Fibroblast of villous mesenchyme (primary cell): ENCODE measurements at places on chromosomes 16 and 17. TPM values are rescaled to one million over a fixed set of nuclear protein-coding genes. Genes with fewer than 3 reads are reported as not detected.

- peak; percentile 74 for DNase-seq
These were observed 470 bp downstream of the MLYCD start for GRCh38 chr16:83899272-83899897.

DNA sequence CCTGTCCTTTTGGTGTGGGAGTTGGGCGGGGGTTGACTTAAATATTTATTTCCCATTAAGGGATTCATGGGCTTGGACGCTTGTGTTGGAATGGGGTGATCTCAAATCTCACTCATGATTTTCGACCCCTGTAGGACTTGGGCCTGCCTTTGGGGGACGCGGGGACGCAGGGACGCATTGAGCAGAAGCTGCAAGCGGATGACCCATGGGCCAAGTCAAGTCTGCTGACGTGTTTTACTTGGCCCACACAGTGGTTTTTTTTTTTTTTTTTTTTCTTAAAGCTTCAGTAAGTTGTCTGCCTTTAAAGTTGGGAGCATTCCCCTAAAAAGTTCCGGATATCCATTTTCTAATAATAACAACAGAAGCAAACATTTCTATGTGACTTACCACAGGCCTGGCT lies 28.9 kb downstream of the CMIP start:
- no peak for DNase-seq

C17orf67 gene
- total RNA-seq = 0.64 and 0.86 TPM in 2 replicates

- no peak for DNase-seq
These were observed 37.9 kb downstream of the MPRIP start for GRCh38 chr17:17080181-17080631.

- no peak for DNase-seq
These were observed 63.9 kb downstream of the RTN4RL1 start for GRCh38 chr17:1961189-1961588.

- DNase-seq = peak; percentile 59
These were observed 187.4 kb upstream of the IRX6 start for GRCh38 chr16:55136356-55137150.

- peak; percentile 94 for DNase-seq
These were observed 1.6 kb downstream of the ZNF598 start for GRCh38 chr16:2008009-2008526.

KRT24 gene
- not detected in 2 replicates for total RNA-seq

DNA sequence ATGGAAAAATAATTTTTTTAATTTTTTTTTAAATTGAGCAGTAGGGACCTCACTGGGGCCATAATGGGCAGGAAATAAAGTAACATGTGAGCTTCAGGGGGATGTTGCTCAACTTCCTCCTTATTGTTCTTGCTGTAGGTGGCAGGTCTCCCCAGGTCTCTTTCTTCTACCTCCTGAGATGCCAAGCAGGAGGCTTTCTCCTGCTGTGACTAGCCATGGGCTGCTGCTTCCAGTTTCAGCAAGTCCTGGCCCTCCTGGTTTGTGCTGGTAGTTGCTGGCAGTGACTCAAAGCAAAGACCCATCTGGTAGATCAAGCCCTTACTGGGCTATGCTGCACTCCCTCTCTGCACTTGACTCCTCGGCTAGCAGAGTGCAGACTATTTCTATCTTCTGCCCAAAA lies 2.3 kb downstream of the DPEP2NB start:
- DNase-seq = no peak

- DNase-seq = no peak
These were observed 42.7 kb downstream of the DHRS7B start for GRCh38 chr17:21169496-21169895.

NEUROD2 gene
- not detected in 2 replicates for total RNA-seq

CCL8 gene
- not detected in 2 replicates for total RNA-seq

DNA sequence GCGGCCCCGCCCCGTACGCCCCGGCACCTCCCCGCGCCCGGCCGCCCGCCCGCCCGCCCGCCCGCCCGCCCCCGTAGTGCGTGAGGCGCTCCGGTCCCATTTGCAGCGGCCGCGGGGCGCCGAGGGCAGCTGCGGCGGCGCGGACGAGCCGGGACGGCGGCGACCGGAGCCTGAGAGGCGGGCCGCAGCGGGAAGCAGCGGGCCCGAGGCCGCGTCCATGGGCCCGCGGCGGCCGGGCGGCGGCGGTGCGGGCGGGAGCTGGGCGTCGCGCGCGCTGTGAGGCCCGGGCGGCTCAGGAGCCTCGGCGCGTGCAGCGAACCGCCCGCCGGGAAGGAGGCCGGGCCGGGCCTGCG lies at the start of gene MPRIP:
Gene MPRIP (plus strand): TSS at position 74 of the 353 bp plus-strand sequence. CDS start 392 bp downstream, outside the sequence.
- DNase-seq = no peak

CCL16 gene
- not detected in 2 replicates for total RNA-seq

GRCh38 chr16:80175011-80175410 lies 365.8 kb upstream of the DYNLRB2 start:
- peak; percentile 32 for DNase-seq

TP53TG3B gene
- 0.32 TPM in 1 of 2 replicates, not detected in the other for total RNA-seq

- DNase-seq = no peak
These were observed 419.0 kb upstream of the ASIC2 start for GRCh38 chr17:33712120-33712519.

DNA sequence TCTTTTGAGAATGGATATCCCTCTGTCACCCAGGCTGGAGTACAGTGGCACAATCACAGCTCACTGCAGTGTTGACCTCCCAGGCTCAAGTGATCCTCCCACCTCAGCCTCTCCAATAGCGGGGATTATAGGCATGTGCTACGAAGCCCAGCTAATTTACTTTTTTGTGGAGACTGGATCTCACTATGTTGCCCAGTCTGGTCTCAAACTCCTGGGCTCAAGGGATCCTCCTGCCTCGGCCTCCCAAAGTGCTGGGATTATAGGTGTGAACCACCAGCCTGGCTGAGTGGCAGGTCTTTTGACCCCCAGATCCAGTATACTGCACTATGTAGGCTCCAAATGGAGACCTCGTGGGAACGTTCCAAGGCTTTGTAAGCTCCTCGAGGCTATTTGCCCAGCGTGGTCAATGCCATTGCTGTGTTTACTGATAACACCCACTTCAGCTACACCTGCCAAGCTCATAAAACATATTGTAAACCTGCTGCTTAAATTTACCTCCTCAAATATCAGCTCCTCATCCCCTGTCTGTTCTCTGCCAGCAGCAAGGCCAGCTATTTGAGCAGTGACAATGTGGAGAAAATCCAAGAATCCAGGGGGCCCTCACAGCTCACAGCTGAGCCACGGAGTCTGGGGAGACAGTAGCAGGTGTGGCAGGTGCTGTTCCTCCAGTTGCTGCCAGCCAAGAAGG lies 16.2 kb upstream of the KIFC3 start:
- DNase-seq = no peak

HSPB9 gene
- not detected in 2 replicates for total RNA-seq

GRCh38 chr17:43412166-43412565 lies 13.4 kb downstream of the ARL4D start:
- DNase-seq = no peak

- DNase-seq = peak; percentile 46
These were observed 8.5 kb upstream of the ZC3H18 start for GRCh38 chr16:88561485-88562359.

DNA sequence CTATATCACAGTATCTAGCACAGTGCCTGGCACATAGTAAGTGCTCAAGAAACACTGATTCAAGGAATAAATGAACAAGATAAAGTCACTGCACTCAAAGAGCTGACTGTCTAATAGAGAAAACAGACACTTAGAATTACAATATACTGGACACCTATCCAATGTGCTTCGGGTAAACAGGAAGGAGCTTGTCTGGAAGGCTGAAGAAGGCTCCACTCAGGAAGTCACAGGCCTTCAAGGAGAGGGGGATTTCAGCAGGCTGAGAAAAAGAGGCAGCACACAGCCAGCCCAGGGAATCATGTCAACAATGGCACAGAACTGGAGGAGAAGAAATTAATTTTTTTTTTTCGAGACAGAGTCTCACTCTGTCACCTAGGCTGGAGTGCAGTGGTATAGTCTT lies 9.7 kb upstream of the IL4R start:
- no peak for DNase-seq

ZFHX3 gene
- total RNA-seq = 3.9 and 6.8 TPM in 2 replicates

DNA sequence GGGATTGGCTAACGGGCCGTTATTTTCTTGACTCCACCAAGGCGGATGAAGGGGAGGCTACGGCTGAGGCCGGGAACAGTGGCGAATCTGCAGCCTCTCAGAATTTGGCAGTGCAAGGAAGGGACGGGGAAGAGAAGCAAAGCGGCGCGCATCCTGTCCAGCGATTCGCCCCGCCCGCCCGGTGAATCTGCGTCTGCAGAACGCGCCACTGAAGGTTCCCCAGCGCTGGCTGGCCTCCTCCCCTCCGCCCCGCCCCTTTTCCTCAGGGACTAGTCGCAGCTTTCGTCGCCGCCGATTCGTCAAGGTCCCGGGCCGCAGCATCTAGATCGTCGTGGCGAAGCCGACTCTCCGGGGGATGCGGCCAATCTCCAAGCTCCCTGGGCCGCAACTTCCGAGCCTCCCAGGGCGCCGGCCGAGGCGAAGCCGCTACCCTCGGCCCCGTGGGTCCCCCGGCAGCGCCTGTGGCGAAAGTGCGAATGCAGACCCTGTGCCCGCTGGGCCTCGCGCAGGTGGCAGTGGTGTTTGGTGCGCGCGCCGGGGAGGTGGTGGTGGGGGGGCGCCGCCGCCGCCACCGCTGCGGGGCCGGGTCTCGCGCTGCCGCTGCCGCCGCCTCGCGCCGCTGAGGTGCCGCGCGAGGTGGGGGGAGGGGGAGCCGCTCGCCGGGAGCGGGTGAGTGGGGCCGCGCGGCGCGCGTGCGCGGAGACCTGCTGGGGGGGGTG lies at the start of gene SETD1A:
Gene SETD1A (plus strand): TSS at position 299 of the 719 bp plus-strand sequence. CDS start 978 bp downstream, outside the sequence.
- DNase-seq = peak; percentile 97

LDAF1 gene
- 41.9 and 47.9 TPM in 2 replicates for total RNA-seq

FCSK gene
- 9.0 and 9.5 TPM in 2 replicates for total RNA-seq

DNA sequence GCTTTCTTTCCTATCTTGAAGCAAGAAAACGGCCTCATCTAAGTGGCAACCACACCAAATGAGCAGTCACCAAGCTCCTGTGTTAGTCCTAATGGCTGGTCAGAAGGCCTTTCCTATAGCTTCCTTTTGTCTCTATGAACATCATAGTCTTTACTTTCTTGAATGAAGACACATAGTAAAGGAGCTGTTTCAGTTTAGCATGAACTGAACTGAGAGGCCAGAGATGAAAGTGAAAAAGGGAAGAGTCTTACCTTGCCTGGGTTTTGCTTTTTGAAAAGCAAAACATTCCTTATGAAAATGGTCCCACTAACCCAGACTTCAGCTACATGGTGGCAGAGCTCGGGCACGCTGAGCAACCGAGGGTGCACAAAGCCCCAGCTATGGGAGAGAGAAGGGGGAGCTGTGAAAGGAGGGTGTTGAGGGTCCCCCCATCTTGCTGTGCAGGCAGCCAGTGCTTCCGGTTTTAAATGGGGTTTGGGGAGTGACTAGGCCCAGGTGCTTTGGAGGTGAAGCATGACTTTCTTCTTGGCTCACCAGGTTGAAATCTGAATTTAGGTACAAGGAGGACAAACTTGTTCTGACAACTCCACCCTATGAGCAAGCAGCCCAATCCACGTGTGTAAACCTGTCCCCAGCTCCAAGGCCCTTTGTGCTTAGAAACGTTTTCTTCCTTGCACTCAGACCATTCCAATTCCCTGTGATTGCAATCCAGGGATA lies 9.1 kb upstream of the PSMC3IP start:
- DNase-seq = no peak

- no peak for DNase-seq
These were observed 38.9 kb downstream of the PLCG2 start for GRCh38 chr16:81817789-81818567.

DNA sequence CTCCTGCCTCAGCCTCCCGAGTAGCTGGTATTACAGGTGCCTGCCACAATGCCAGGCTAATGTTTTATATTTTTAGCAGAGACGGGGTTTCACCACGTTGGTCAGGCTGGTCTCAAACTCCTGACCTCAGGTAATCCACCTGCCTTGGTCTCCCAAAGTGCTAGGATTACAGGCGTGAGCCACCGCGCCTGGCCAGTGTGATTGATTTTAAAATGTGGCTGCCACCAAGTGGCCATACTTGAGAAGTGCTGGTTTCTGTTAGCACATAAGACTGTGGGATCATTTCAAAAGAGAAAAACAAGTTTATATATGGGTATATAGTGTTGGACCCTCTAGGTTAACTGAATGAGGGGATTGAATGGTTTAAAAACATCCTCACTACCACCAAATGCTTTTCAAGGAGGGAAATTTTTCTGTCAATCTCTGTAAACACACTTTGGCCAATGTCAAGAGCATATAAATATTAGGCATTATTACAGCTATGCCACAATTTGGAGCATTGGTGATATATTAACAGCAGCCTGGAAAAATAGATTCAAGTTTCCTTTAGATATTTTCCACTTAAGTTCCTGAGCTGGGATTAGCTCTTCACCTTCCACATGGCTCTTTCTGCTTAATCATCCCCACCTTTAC lies 13.5 kb upstream of the DHRS13 start:
- peak; percentile 53 for DNase-seq

LRRC75A gene
- 0.32 and 2.6 TPM in 2 replicates for total RNA-seq

GRCh38 chr17:78883089-78883532 lies 19.9 kb downstream of the CEP295NL start:
- DNase-seq = peak; percentile 84

DNA sequence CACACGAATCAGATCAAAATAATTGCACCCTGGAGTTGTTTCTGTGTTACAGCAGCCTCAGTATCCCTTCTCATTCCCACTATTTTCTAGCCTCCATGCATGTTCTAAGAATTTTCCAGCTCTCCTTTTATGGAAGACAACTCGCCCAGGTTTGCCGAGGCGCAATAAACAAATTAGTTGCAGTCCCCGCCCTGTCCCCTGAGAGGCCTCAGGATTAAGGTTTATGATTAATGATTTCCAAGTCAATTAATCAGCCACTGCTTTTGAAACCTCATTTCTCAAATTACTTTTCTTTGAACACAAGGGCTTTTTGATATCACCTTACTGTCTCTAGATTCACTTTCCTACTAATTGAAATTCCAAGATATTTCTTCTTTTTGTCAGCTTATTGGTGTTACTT lies 138.3 kb upstream of the HSBP1 start:
- no peak for DNase-seq

DNA sequence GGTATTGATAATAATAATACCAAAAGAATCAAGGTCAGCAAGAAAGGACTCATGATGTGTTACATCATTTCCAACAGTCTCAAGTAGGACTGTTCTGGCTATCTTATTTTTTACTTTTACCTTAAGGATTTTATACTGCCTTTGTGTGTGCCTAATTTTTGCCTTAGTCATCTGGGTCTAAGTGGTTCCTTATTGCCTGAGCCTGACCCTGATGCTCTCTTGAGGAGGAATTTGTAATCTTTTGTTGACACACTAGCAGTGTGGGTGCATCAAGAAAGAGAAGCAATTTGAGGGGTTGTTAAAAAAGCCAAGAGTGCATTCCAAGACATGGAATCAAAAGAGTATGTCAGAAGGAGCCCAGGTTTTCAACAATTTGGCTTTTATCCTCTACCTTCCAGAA lies 59.3 kb downstream of the TMEM100 start:
- no peak for DNase-seq

ACADVL gene
- total RNA-seq = 171 and 255 TPM in 2 replicates

IL21R gene
- total RNA-seq = 0.43 and 1.9 TPM in 2 replicates

GRCh38 chr17:15308758-15309157 lies 32.6 kb downstream of the TEKT3 start:
- no peak for DNase-seq
